ENCODE measurements at places on chromosomes 16 and 17.

DNA sequence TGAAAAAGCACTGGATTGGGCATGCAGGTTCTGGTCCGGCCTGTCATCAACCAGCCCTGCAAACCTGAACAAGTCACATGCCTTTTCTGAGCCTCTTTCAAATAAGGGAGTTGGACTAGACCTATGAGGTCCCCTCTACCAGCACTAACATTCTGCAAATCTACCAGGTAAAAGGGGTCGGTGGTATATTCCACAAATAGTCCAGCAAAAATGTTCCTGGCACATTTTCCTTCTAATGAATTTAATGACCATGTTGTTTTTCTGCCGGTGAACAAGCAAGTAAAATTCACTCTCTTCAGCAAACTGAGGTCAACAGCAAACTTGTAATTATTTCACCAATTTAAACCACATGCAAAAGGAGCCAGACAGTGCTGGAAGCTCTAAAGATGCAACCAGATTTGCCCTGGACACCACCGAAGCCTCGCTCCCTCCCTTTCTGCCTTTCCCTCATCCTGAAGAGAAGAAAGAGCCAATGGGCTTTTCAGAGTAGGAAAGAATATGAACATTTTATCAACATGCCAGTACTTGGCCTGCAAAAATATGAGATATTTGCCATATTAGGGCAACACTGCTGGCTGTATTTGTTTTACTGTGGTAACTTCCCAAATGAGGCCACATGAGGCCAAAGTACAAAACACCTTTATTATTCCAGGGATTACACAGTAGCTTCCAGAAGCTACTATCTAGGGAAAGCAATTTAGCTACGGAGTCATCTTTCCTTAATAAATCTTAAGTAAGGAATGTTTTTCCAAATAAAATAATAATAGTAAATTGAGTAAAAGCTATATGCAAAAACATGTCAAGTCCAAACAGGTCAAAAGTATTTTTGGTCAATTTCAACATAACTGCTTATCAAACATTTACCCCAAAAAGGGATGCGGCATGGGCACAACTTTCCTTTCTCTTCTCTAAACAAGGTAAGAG is 45.0 kb downstream of the USP31 start:
- no peak for DNase-seq

DNA sequence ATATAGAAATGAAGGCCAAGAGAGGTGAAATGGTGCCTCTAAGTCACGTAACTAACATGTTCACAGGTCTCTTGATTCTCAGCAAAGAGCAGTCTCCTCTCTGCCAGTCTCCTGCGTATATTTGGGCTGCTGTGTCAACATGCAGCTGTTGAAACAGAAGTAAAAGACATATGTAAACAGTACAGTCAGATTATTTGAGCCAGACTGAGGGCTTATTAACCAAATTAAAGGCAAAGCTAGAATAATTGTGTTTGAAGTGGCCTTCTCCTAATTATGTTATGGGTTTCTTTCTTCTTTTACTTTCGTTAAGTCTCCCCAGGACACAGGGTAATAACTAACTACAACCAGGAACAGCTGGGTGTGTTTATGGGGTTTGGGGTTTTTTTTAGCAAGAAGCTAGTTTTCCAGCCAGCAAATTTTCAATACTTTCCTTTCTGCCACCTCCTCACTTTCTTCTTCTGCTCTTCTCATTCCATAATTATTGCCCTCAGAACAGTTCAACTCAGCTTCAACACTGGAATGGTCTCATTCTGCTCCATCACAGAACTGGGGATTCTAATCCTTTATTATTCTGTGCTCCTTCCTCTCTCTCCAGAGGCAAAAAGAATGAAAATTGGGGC is 18.4 kb downstream of the G6PC1 start:
- no peak for DNase-seq

- no peak for DNase-seq
Measured at GRCh38 chr16:60295451-60295850, 1561.3 kb upstream of the GOT2 start.

GRCh38 chr17:42075789-42076188 is 22.5 kb downstream of the ZNF385C start:
- DNase-seq, result no peak

DNA sequence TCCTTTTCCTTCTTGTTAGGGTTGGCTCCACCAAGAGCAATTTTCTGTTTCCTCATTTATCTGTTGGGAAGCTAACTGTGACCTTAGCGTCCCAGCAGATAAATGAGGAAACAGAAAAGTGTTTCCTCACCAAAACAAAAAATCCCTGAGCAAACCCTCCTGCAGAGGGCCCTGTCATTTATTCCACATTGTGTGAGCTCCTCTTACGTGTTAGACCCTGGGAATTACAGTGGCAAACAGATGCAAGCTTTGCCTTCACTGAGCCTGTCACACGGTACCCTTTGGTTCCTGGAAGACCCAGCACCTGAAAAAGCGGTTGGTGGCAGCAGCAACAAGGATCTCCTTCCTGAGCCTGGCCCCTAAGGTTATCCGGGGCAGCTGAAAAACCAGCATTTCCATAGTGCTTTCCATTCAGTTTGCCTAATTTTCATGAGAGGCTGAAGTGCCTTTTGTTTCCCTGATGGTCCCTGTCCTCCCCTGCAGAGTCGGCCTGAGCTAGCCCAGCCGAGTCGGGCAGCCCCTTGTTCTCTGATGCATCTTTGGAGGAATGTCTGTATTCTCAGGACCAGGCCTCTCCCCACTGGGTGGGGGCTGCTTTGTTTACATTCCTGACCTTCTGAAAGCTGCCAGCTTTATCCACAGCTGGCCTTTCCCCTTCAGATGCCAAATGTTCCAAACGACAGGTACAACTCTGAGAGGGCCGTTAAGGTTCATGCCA is 34.7 kb downstream of the YPEL2 start:
- DNase-seq, result no peak

- DNase-seq, result no peak
Measured at GRCh38 chr17:36608794-36609497, 7.6 kb downstream of the MRM1 start.

DNA sequence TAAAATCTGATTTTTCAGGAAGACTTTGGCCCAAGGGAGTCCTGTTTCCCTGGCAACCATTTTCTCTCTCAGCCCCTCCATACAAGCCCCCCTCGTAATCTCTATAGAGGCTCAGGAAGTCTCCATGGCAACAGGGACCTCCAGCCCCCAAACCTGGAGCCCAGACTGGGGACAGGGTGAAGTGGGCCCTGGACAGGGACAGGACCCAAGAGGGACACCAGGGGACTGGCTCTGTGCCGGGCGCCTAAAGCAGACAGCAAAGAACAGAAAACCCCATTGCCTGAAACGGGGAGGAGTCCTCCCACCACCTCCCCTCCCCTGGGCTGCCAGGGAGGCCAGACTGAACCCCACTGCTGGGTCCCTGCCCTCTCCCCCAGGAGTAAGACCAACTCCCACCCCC is 40.6 kb downstream of the CPNE2 start:
- no peak for DNase-seq

GRCh38 chr17:34099859-34100515 is 155.1 kb upstream of the CCL2 start:
- DNase-seq, result no peak

DNA sequence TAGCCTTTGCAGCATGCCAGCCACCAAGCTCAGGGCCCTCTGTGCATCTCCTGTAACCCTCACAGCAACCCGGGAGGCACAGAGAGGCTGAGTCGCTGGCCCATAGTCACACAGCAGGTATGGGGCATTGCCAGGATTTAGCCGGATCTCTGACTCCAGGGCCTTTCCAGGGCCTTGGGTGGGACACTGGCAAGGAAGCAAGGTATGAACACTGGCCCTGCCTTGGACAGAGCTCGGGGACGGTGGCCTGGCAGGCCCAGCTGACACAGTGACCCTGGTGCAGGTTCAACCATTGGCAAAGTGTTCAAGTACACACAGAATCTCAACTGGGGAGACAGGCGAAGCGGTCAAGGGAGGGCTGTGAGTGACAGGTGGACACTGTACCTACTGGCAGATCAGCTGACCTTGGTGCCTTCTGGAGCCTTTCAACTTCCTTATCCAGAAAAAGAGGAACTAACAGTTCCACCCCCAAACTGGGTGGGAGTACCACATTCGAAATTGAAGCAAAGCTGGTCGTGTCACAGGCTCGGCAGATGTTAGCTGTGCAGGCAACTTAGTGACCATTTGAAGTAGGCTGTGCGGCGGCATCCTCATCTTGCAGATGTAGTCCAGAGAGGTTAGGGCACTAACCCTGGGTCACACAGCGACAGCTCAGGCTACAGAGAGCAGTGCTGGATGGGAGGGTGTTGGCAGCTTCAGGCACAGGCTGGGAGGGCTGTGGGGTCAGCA is 287.4 kb downstream of the SEC14L1 start:
- DNase-seq, result no peak

GRCh38 chr17:70030371-70030770 is 44.7 kb upstream of the KCNJ16 start:
- no peak for DNase-seq

GRCh38 chr16:12356632-12357340 is 380.3 kb downstream of the SNX29 start:
- no peak for DNase-seq

DNA sequence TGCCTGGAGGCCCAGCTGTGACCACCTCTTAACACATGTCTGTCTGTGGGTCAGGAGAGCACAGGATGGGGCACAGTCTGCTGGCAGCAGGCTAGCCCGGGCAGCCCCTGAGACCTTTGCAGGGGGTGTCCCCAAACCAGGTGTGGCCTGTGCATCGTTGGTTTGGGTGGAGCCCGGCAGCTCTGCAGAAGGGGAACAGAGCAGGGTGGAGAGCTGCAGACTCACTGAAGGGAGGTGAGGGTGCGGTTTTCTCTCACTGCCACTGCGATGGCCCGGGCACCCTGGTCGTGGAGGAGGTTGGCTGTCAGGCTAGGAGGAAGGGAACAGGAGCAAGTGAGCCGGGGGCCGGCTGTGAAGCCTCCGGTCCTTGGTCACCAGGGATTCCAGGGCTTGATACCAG is 28.8 kb downstream of the NLRC3 start:
- DNase-seq, result no peak

- DNase-seq, result no peak
Measured at GRCh38 chr17:69637446-69638156, 223.1 kb downstream of the MAP2K6 start.

- DNase-seq, result no peak
Measured at GRCh38 chr16:76837872-76838271, 353.1 kb upstream of the MON1B start.

- no peak for DNase-seq
Measured at GRCh38 chr17:77958716-77959125, 218 bp downstream of the TNRC6C start.

- no peak for DNase-seq
Measured at GRCh38 chr17:55661256-55661758, 61.4 kb downstream of the TMEM100 start.

- DNase-seq, result no peak
Measured at GRCh38 chr17:76140661-76141211, 309 bp downstream of the FOXJ1 start.

DNA sequence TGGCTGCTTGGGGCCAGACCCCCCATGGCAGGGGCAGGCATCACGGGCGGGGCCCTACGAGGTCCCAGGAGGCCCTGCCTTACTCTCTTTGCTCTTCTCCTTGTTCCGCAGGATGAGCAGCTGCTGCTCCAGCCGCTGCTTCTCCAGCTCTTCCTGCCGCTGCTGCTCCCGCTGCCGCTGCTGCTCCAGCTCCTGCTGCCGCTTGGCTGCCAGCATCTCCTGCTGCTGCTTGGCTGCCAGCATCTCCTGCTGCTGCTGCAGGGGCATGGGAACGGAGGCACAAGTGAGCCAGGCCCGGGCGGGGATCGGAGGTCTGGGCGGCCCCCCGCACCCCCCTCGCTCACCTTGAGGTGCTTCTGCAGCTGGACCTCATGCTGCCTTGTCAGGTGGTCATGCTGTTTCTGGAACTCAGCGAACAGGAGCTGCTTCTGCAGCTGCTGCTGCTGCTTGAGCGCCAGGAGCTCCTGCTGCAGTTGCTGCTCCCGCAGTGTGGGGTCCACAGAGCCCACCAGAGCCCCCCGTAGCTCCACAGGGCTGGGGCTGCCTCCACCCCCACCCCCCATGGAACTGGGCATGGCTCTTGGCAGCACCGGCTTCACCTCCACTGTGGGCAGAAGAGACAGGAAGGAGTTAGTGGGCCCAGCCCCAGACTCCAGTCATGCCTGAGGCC is 22.8 kb downstream of the G6PC3 start:
- DNase-seq, result no peak

DNA sequence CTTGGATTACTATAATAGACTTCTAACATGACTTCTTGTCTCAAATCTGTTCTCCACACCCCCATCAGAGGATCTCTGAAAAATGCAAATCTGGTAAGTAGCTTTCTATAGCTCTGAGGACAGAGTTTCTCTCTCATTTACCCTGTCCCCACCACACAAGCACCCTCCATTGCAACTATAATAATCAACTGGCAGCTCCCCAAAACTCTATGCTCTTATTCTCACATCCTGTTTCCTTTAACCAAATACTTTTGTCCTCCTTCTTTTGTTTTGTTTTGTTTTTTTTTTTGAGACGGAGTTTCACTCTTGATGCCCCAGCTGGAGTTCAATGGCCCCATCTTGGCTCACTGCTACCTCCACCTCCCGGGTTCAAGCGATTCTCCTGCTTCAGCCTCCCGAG is 73.4 kb downstream of the HELZ start:
- DNase-seq, result no peak

- peak; percentile 83 for DNase-seq
Measured at GRCh38 chr17:49696233-49696761, 11.5 kb downstream of the SLC35B1 start.

DNA sequence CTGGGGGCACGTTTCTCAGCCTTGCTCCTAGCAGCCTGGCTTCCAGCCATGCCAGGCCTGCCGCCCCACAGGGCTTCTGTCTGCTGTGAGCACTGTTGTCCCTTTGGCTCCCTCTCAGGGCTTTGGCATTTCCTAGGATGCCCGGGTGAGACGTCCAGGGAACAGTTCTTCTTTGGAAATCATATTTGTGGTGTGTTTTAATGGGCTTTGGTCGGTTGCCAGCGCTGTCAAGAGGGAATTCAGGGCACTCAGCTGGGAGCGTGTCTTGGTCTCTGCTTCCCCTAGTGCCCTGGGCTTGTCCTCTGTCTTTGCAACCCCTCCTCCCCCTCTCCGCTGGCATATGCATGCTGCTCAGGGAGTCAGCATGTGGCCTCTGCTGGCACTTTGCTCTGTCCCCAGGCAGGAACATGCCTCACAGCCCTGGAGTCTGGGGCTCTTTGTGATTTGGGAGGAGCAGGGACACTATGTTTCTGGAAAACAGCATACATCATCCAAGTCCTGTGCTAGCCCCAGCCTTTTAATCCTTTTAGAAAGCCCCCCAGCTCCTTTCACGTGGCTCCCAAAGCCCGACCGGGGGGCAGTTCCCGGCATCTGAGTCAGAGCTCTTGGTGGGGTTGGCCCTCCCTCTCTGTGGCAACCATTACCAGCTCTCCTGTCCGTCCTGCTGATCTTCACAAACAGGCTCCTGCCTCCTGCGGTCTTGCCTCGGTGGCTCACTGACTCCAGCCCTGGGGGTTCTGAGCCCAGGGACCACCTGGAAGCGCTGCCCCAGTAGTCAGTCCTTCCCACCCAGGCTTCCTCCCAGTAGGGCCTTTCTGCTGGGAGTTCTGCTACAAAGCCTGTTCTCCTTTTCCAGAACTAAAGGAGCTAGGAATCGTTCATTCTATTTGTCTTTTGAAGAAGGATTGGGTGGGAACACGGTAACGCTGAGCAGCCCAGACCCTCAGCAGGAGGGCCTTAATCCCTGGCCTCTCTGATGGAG is 26.7 kb downstream of the SAP30BP start:
- DNase-seq, result no peak

- DNase-seq, result no peak
Measured at GRCh38 chr17:74041869-74042640, 161.4 kb upstream of the RPL38 start.

GRCh38 chr16:89823087-89823823 is 5.0 kb upstream of the SPIRE2 start:
- DNase-seq, result no peak

GRCh38 chr17:30379303-30379902 is 676 bp downstream of the CPD start:
- DNase-seq, result peak; percentile 24

- no peak for DNase-seq
Measured at GRCh38 chr16:5381481-5381880, 283.9 kb upstream of the EEF2KMT start.
